ENCODE measurements at places on chromosomes 16 and 17.
A peak's percentile ranks its signal among the peaks of the same experiment; 100 is the strongest.

GRCh38 chr17:70597774-70598173 is 428.4 kb downstream of the KCNJ2 start:
- no peak for DNase-seq

GRCh38 chr16:8730335-8730915 is 56.0 kb downstream of the ABAT start:
- no peak for DNase-seq

- DNase-seq = no peak
These were observed 364.9 kb downstream of the SNX29 start for GRCh38 chr16:12341423-12341822.

DNA sequence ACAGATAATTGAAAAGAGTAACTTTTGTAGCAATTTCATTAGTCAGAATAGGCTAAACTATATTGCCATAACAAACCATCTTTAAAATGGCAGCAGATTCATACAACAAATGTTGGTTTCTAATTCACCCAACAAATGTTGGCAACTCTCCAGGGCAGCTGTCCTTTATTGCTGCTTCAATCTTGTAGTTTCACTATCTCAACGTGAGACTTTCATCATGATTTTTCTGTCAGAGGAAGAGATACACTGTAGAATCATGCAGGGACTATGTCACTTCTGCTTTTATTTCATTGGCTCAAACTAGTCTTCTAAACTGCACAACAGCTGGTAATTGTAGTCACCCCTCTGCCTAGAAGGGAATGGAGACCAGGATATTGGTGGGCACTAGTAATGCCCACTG is 174.2 kb downstream of the TANC2 start:
- DNase-seq = peak; percentile 20

- peak; percentile 70 for DNase-seq
These were observed 13.9 kb upstream of the HELZ start for GRCh38 chr17:67258821-67259468.

DNA sequence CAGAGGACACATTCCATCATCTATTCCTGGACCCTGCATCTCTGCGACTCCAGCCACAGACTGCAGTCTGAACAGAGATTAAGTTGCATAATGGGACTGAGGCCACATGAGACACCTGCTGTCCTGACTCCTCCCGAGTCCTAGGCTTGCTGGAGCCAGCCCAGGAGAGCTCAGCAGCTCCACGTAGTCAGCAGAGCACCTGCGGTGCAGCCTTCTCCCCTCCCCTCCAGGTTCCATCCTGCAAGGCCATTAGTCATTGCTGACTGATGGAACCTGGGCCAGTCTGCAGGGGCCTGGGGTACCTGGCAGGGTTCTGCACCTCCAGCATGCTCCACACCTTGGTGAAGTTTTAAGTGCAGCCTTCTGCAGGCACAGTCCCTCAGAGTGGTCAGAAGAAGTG is 76.7 kb downstream of the PLD6 start:
- DNase-seq = no peak

- no peak for DNase-seq
These were observed 75.5 kb upstream of the MED9 start for GRCh38 chr17:17401271-17401781.

DNA sequence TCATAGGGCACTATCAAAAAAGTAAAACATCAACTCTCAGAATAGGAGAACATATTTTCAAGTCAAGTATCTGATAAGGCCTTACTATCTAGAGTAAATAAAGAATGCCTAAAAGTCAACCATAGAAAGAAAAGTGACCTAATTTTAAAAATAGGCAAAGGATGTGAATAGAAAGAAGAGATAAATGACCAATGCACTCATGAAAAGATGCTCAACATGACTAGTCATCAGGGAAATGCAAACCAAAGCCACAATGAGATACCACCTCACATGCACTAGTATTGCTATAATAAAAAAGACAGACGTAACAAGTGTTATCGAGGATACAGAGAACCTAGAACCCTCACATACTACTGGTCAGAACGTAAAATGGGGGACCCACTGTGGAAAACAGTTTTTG is 90.8 kb downstream of the DYNLRB2 start:
- DNase-seq = no peak

DNA sequence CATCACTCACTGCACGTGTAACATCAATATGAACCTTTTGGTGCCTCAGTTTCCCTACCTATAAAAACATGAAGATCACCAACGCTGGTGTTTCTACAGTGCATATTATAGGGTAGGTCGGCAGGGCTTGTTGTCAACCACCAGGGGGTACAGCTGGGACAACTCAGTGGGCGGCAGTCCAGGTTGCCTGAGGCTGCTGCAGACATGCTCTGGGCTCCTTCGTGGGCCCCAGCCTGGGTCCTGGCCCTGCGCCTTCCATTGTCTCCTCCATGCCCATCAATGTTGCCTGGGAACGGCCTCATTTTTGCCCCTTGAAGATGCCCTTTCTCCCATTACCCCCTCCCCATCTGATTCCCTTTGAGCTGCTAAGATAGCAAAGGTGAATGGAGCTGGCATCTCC is 89.8 kb downstream of the GSG1L start:
- DNase-seq = no peak

DNA sequence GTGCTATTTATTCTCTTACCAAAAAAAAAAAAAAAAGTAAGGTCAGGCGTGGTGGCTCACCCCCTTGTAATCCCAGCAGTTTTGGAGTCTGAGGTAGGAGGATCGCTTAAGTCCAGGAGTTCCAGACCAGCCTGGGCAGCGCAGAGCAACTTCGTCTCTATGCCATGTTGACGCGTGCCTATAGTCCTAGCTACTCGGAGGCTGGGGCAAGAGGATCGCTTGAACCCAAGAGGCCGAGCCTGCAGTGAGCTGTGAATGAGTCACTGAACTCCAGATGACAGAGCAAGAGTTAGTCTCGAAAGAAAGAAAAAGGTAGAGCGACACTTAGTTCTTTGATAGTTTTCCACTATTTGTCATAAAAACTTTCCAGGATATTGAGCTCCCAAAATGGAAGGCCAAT is 1.4 kb upstream of the TENT4B start:
- peak; percentile 60 for DNase-seq

DNA sequence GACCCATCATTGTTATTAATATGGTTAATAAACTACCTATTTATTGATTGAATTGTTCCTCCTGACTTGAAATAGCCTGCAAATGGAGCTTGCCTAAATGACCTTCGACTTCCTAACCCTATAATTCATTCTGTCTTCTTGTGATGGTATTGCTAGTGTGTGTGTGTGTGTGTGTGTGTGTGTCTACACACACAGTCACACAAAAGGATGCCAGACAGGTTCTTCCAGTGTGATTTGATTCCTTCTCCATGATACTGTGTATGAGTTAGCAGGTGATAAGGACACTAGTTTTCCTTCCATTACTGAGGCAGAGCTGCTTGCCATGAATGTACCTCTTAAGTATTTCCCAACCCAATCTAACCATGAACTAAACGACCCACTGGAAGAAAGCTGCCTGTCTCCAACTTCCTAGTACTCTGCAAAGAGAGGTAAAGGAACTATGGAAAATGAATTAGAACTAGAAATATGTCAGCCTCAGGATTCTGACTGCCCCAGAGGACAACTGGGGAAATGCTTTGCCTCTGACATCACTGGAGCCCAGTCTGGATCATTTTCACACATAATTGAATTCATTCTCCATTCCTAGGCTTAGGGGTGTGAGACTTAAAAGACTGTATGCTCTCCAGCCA is 3.5 kb upstream of the CDC6 start:
- no peak for DNase-seq

GRCh38 chr17:75913537-75914210 is 9.0 kb upstream of the MRPL38 start:
- DNase-seq = no peak

DNA sequence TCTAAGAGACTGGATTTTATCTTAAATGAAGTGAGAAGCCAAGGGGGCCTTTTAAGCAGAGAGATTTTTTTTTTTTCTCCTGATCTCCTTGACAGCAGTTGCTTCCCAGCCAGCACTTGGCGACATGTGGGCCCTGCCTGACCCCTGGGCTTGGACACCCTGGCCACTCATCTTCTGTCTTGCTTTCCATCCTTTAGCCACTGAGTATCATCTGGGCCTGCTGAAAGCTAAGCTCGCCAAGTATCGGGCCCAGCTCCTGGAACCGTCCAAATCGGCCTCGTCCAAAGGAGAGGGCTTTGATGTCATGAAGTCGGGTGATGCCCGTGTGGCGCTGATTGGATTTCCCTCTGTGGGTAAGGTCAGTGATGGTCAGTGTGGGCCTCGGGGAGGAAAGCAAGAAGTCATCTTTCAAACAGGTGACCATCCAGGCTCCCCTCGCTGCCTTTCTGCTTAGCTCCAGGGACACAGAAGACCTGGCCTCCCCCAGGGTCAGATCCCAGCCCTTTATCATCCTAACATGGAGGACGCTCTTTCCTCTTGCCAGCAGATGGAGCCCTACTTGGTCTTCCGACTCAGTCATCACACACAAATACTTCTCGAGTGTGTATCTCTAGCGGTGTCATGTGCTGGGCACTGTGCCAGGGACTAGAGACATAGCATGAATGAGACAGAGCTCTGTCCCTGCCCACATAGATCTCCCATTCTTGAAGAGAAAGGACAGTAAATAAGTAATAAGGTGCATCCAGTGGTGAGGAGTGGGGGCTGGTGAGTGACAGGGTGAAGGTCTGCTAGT is 6.1 kb downstream of the DRG2 start:
- DNase-seq = peak; percentile 20

DNA sequence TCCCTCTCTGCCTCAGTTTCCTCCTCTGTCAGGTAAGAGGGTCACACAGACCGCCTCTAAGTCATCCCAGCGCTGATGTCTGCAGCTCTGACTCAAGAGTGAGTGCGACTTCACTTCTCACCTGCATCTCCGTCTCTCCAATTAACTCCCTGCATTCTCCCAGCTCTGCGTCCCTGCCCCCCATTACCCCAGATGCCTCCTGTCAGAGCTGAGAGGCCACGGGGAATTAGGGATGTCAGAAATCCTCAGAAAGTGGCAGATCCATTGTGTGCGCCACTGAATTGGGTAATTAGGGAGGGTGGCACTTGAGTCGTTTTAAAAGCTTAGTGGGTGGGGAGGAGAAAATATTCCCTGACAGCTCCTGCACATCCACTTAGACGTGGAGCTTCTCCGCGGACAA is 885.4 kb upstream of the EEF2KMT start:
- DNase-seq = no peak

- DNase-seq = peak; percentile 71
These were observed 43.5 kb downstream of the REXO5 start for GRCh38 chr16:20849589-20850390.

DNA sequence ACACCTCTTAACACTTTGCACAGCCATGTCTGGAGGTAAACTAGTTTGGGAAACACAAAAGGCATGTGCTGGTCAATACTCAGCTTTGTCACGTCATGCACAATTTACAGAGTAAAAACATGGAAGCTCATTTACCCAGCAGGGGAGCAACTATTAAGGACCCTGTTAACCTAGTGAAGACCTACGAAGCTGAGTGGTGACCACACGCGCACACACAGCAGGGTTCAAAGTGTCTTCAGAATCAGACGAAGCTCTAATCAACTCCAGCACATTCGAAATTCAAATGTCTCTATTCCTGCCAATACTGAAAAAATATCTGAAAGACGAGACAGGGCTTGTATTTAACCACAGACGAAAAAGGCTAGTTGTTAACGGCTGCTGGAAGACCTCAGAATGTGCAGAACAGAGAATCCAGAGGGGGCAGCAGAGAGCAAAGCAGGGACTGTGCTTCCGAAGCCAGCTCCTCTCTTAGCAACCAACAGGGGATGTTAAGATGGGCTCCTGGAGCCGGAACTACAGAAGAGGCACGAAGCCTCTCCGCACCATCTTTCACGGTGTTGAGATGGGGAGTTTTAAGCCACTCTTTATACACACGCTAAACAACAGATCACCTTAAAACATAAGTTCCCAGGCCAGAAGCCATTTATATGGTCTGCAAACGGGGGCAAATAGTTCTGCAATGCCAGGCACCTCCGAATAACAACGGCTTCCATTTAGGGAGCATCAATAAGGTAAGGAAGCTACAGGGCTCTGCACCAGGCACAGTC is 45.7 kb downstream of the CMTM4 start:
- DNase-seq = peak; percentile 91

- DNase-seq = no peak
These were observed 13.7 kb upstream of the RANGRF start for GRCh38 chr17:8274816-8275215.

- DNase-seq = no peak
These were observed 206.8 kb downstream of the CA10 start for GRCh38 chr17:51951741-51952140.

- peak; percentile 63 for DNase-seq
These were observed 5.8 kb upstream of the KIFC3 start for GRCh38 chr16:57807968-57808528.

DNA sequence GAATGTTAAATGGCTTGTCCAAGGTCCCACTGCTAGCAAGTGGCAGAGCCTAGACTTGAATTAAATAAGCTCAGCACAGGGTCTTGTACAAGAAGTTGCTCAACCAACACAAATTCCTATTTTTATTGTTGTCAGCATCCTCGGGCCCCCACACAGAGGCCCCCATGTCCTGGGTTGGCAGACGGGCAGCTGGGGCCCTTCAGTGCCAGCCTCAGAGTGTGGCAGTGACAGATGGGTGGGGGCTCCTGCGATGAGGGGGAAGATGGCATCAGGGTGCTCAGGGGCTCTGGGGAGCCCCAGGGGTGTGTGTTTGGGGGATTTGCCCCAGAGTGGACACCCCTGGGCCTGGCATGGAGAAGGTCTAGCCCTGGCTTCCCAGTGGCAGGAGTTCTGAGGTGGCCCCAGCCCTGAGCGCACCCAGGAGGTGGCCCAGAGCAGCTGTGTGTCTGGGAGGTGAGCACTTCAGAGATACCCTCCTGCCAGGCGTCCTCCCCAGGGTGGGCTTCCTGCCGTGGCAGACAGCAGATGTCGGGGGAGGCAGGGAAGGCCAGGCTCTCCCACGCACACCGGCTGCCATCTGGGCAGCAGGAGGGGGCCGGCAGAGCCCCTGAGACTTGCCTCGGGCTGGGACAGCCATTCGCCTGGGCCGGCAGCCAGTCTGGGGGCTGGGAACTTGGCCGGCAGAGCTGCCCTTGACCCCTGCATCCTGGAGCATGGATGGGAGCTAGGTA is 150.8 kb downstream of the C16orf78 start:
- DNase-seq = no peak

- DNase-seq = no peak
These were observed 226.6 kb downstream of the ZFHX3 start for GRCh38 chr16:72821185-72821950.

DNA sequence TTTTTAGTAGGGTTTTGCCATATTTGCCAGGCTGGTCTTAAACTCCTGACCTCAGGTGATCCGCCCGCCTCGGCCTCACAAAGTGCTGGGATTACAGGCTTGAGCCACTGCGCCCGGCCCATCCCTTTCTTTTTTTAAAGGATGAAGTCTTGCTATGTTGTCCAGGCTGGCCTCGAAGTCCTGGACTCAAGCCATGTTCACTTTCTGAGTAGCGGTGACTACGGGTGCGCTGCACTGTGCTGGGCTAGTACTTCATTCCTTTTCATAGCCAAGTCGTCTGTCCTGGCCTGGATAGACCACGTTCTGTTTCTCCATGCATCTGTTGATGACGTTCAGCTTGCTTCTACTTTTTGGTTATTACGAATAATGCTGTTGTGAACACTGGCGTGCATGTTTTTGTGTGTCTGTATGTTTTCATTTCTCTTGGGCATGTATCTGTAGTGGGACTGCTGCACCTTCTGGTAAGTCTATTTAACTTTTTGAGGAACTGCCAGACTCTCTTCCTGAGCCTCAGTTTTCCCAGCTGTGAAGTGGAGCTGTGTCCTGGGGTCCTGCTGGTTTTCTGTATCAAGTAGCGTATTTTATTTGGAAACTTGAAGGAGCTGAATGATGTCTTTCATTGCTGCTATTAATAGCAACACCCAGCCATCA is 40.0 kb upstream of the GSE1 start:
- no peak for DNase-seq

GRCh38 chr17:30005709-30006320 is 64.4 kb downstream of the EFCAB5 start:
- DNase-seq = no peak

GRCh38 chr16:81842564-81843242 is 63.6 kb downstream of the PLCG2 start:
- no peak for DNase-seq

All from activated CD4-positive, alpha-beta T cell treated with anti-CD3 and anti-CD28 coated beads, Interleukin-2, Interleukin-6, amounts not matched to agents 100 ng/mL and 50 ng/mL, durations not matched to agents 16 hours and 8 hours (primary cell).